ENCODE measurements at places on chromosomes 16 and 17.

DNA sequence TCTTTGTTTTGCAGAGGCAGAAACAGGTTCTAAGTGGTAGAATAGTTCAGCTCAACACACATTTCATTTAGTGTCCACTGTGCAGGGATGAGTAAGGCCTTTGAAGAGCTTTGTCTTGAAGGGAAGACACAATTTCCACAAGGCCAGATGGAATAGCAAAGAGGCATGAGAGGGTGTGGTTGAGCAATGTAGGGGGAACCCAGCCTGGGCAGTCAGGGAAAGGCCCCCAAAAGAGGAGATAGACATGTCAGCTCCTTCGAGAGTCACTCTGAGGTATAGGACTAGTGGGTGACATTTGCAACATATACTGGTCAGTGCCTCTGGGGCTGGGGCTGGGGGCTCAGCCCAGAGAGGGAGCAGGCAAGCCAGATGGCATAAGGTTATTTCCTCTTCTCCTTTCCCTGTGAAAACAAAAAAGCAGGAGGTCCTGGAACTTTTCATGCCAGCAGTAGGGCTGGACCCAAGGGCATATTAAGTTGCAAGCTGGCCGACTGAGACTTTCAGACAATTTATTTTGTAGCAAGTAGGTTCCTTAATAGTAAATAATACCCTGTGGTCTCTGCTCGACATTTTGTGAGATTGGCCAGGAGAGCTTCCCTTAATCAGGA, 7.1 kb downstream of the ALKBH5 start:
- no peak for DNase-seq

DNA sequence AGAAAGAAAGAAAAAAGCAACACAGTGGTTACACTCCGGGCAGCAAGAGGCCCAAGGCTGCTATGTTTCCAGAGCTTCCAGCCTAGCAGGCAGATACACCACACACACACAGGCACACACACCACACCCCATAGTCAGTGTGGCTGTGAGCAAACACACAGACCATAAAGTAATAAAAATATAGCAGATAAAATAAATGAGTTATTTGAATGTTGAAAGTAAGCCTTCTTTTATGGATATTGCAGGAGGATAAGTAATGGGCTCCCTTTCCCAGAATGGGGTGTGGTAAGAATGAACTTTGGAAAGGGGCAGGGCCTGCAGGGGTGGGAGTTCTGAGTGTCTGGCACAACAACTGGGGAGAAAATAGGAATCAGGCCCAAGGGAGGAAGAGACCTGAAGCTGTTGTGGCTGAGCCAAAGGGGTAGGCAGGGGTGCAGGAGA, 4.8 kb upstream of the CDK5RAP3 start:
- DNase-seq: no peak

- DNase-seq: peak; percentile 65
These were observed 1.5 kb upstream of the GSE1 start for GRCh38 chr16:85611444-85612190.

- DNase-seq: no peak
These were observed 43.5 kb downstream of the NT5M start for GRCh38 chr17:17346428-17347233.

GRCh38 chr17:14209215-14209614, 27.4 kb downstream of the CDRT15 start:
- no peak for DNase-seq

DNA sequence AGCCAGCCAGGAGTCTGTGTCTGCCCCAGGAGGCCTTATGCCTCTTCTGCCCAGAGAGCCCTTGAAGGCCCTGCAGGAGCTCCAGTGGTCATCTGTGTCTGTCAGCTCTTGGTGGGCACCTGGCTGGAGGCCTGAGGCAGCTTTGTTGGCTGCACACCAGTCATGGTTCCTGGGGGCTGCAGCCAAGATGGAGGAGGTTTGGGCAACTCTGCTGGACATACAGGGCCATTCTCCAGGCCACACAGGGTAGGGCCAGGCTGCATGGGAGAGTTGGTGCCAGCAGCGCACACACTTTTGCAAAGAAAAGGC, 29.4 kb downstream of the B9D1 start:
- no peak for DNase-seq

DNA sequence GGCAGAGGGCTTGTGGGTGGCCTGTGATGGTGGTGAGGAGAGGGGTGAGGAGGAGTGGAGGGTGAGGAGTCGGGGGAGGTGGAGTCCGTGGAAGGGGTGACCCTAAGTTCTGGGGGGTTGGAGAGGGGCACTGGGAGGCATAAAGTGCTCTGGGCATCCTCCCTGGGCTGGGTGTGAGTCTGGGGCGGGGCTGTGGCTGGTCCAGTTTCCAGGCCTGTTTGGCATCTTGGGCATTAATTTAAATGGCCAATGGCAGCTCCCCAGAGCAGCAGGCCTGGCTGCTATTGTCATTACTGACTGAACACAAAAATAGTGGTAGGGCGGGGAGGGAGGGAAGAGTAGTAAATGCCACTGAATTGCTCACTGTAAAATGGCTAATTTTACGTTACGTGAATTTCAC, 7.7 kb upstream of the ARHGAP23 start:
- no peak for DNase-seq

DNA sequence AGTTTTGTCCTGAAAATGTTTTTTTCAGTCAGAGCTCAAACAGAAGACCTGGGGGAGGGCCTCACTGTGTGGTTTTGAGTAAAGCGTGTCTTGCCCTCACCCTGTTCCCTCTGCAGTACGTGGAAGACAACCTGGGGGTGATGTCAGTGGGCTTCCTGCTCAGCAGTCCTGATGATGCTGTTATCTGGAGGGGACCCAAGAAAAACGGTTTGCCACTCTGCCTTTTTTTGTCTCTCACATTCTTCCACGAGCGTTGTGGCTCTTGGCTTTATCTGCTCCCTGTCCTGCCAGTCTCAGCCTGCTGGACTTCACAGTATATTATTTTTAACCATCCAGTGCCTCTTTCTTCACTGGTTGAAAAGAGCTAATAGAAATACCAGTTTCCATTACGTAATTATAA, 12.9 kb downstream of the NUBP1 start:
- DNase-seq: no peak

GRCh38 chr17:8922451-8922850, 43.1 kb downstream of the PIK3R5 start:
- no peak for DNase-seq

DNA sequence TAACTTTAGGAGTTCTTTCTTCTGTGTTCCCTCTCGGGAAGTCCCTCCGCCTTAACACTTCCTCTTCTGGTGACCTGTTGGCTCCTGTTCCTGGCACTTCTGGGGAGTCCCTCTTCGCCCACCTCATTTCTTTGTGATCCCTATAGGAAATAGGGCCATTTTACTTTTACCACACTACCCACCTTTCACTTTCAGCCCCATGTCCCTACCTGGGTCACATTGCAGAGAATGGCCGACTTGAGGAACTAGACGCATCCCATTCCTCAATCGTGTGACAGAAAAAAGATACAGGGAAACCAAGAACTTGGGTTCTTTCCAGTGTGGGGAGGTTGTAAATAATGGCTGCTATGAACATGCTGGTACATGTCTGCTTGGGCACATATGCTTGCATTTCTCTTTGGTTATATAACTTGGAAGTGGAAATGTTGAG, 6.6 kb downstream of the IL21R start:
- DNase-seq: no peak

GRCh38 chr17:20935740-20936139, 107.1 kb downstream of the USP22 start:
- no peak for DNase-seq

DNA sequence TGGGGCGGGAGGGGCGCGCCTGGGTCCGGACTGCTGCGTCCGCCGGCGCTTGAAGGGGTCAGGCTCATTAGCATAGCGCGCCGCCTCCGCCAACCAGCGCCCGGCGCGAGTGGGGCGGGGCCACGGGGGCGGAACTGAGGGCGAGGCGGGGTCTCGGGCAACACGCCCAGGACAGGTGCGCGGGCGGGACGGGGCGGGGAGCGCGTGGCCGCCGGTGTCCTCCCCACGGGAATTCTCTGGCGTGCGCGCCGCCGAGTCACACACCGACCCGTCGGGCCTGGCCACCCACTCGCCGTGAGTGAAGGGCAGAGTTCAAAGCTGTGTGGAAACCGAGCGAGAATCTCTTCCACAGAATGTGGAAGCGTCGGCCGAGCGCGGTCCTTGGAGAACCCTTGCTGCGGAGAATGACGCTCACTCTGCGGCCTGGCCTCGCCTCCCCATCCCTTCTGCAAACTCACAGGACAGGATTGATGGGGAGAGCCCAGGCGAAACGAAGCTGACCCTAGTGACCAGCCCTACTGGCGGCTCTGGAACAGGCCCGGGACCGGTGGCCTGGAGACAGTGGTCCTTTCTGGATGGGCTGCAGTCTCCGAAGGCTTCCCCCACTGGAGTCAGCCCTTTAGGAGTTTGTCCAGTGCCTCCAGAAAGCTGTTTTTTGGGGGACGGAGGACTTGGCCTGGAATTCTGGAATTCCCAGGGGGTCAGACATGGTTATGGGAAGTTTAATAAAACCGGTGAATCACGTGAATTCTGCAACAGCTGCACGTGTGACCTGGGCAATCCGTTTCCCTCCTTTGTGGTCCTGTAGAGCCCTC, at the start of gene SNAI3:
TSS of gene SNAI3 (minus strand) at position 69 of the 815 bp plus-strand sequence. CDS start 101 bp downstream, outside the sequence.
- DNase-seq: peak; percentile 91

GRCh38 chr16:15494236-15494635, 59.8 kb downstream of the BMERB1 start:
- no peak for DNase-seq

DNA sequence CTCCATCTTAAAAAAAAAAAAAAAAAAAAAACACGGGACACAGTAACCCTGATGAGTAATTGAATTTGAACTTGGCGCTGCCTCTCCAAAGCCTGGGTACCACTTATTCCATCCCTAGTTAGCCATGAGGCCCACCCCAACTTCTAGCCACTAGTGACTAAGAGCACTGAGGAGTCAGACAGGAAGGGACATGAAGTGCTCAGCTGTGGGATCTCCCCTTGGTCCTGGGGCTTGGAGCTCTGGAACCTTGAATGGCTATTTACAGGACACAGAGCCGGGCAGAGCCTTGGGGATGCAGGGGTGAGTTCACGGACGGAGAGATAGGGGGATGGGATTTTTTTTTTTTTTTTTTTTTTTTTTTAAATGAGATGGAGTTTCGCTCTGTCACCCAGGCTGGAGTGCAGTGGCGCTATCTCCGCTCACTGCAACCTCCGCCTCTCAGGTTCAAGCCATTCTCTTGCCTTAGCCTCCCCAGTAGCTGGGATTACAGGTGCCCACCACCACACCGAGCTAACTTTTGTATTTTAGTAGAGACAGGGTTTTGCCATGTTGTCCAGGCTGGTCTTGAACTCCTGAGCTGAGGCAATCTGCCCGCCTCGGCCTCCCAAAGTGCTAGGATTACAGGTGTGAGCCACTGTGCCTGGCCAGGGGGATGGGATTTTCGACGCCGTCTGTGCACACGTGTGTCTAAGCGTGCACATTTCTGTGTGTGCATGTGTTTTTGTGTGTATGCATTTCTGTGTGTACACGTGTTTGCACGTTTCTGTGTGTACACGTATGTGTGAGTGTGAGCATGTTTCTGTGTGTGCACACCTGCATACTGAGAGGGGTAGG, 20.4 kb upstream of the CIBAR2 start:
- DNase-seq: no peak

GRCh38 chr17:22695228-22695619, 1002.9 kb downstream of the KCNJ18 start:
- DNase-seq: no peak

DNA sequence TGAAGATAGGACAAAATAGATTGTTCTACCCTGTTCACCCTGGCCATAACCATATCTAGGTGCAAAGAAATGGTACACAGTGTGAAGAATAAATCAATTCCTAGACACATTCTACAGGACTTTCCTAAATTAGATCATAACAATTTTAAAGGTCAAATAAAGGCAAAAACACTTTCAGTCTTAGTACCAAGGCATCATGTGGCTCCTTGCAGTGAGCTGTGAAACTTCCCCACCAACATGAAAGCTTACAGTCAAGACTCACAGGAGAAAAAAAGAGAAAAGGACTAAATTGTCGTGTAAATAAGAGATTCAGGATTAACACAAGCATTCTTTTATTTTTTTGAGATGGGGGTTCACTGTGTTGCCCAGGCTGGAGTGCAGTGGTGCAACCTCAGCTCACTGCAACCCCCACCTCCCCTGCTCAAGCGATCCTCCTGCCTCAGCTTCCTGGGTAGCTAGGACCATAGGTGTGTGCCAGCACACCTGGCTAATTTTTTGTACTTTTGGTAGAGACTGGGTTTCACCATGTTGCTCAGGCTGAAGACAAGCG, 14.2 kb downstream of the NSMCE1 start:
- DNase-seq: no peak

GRCh38 chr17:29051194-29051593, 8.3 kb downstream of the PIPOX start:
- no peak for DNase-seq

GRCh38 chr16:60945225-60945624, 1091.0 kb downstream of the CDH8 start:
- no peak for DNase-seq

- DNase-seq: no peak
These were observed 5.0 kb downstream of the RPL19 start for GRCh38 chr17:39205112-39205526.

DNA sequence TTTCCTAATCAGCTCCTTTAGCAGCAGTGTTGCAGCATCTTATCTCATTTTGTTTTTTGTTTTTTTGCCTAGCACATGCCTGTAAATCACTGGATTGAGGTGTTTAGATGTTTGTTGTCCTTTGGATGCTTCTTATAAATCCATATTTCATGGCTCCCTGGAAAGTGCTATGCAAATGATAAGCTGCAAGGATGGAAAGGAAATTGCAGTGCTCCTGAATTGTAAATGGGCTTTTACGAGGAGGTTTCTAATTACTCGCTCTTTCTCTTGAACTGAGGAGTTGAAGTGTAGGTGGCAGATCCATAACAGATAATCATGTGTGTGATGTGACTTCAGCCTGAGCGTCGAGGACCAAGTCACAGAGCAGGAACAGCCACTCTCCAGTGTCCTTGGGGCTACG, 45.0 kb downstream of the MAPT start:
- DNase-seq: no peak

Measured in activated naive CD8-positive, alpha-beta T cell treated with anti-CD3 and anti-CD28 coated beads for 36 hours (primary cell).